ENCODE measurements at places on chromosomes 5 and 9.

- DNase-seq = no peak
Observed at GRCh38 chr5:174810796-174811195, 86.4 kb downstream of the MSX2 start.

DNA sequence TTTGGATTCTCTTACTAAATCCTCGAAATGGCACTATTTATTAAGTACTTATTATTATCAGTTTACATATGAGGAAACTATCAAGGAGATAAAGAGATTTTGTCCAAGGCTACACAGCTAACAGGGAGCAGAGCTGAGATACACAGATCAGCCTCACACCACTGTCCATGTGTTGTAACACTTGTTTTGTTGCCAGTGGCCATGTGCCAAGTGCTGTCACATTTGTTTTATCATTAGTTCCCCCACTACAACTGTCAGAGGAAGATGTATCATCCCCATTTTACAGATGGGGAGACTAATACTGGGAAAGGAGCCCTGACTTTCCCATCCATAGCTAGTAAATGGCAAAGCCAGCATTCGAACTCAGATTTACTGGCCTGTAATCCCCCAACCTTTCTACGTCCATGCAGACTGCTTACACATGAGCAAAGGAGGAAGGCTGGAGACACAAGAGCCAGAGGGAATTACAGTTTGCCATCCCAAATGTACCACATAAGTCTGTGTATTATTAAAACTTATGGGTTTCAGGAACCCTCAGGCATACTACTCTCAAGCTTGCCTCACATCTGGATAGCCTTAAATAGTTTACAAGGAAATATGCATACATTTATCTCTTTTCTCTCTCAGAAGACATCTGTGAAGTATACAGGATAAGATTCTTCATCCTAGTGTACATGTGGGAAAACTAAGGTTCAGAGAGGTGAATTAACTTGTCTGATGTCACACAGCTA, 25.1 kb downstream of the PAPPA start:
- no peak for DNase-seq

GRCh38 chr9:105087910-105088898, 156.2 kb upstream of the SLC44A1 start:
- DNase-seq = no peak

DNA sequence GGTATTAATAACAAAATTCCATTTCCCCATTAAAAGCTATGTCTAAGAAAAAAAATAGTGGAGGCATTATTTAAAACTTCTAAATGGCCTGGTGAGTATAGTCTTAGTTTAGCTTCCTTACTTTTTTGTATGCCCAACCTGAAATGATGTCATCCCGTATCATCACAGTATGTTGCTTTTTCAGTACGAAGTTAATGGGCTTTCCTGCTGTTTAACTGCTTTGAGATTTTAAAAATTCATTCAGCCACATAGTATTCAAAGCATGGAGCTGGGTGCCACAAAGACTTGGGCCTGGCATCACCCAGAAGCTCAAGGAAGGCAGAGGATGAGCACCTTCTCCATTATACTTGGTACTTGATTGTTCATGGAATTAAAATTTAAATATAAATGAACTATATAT, 7.4 kb downstream of the F2RL2 start:
- no peak for DNase-seq

- DNase-seq = no peak
Observed at GRCh38 chr9:95409650-95410426, 92.3 kb upstream of the FANCC start.

GRCh38 chr5:173670791-173671120, 54.3 kb upstream of the BOD1 start:
- no peak for DNase-seq

GRCh38 chr9:127159949-127160610, 37.6 kb upstream of the ANGPTL2 start:
- no peak for DNase-seq

DNA sequence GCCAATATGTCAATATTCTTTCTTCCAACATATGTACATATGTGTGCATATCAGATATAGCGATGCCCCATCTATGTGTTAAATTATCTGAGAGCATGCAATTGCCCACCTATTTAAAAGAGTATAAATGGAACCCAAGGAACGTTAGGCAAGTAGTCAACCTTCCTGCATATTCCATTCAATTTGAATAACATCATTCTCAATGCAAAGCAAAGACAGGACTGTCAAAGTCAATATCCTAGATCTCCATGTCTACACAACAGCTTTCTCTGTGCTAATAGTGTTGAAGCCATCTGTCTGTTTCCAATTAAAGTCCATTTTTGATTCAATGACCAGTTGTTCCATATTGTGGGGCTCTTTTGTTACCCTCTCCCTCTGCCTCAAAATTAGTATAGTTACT, 85.3 kb upstream of the COX7C start:
- DNase-seq = no peak

- DNase-seq = no peak
Observed at GRCh38 chr9:70135176-70135575, 91.5 kb downstream of the MAMDC2 start.

DNA sequence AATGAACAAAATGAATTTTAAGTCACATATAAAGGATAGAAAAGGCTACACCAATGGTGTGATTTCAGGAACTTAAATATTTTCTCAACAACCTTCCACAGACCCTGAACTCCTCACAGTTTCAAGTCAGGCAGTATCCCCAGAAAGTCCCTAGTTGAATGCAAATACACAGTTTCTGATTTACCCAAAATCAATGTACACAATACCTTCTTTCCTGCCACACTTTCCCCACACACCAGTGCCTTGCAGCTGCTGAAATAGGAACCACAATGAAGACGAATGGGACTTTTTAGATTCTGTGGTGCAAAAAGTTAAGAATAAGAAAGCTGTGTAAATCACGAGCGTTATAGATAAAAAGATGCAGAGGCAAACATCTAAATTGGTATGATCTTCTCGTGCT, 552.4 kb upstream of the MEF2C start:
- DNase-seq = no peak

GRCh38 chr5:181008136-181008535, 19.5 kb downstream of the BTNL3 start:
- no peak for DNase-seq

GRCh38 chr5:79225026-79225425, 10.9 kb upstream of the JMY start:
- DNase-seq = no peak

DNA sequence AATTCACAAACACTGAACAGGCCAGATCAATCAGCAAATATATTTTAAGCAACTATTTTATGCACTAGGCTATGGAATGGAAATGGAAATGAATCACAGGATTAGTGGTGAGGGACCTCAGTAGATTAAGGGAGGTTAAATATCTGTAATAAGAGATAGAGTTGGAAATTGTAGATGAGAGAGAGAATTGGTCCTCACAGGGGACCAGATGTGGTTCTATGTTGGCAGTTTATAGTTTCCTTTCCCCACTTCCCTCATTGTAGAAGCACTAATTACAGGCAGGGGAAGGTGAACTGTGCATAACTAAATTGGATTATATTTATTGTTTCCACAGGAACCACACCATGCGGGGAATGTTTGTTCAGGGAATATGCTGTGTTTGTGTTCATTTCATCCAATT, 496.2 kb downstream of the ARHGEF28 start:
- DNase-seq = no peak

- DNase-seq = no peak
Observed at GRCh38 chr9:78903581-78903980, 606.7 kb downstream of the PSAT1 start.

GRCh38 chr9:129320575-129321285, 142.7 kb upstream of the IER5L start:
- DNase-seq = no peak

- DNase-seq = no peak
Observed at GRCh38 chr9:133484671-133485437, 6.0 kb upstream of the SLC2A6 start.

DNA sequence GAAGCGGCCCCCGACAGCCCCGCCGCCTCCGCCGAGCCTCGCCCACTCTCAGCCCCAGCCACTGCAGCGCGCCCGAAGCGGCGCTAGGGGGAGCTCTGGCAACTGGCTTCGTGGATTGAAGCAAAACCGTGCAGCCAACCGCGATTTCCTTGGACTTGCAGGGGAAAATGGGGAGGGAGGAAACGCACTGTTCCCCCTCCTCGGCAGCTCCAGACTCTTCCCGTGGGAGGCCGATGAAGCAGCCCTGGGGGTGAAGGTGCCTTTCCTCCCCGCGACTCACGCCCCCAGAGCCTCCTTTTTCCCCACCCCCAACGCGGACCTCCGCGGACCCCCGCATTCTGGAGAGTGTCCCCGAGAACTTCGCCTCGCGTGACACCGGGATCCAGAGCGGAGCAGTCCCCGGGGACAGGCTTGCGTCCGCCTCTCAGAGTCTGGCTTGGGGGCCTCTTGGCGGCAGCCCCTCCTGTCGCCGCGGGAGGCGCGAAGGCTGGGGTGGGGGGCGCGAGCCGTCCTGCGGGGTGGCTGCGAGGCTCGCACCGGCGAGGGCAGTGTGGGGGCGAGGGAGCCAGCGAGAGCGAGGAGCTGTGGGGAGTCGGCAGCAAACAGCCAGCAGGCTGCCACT, 3.8 kb downstream of the IER5L start:
- DNase-seq = peak; percentile 52

GRCh38 chr5:15116996-15117395, 245.4 kb upstream of the ANKH start:
- DNase-seq = no peak

- DNase-seq = no peak
Observed at GRCh38 chr5:141948812-141949211, 9.2 kb downstream of the PCDH12 start.

DNA sequence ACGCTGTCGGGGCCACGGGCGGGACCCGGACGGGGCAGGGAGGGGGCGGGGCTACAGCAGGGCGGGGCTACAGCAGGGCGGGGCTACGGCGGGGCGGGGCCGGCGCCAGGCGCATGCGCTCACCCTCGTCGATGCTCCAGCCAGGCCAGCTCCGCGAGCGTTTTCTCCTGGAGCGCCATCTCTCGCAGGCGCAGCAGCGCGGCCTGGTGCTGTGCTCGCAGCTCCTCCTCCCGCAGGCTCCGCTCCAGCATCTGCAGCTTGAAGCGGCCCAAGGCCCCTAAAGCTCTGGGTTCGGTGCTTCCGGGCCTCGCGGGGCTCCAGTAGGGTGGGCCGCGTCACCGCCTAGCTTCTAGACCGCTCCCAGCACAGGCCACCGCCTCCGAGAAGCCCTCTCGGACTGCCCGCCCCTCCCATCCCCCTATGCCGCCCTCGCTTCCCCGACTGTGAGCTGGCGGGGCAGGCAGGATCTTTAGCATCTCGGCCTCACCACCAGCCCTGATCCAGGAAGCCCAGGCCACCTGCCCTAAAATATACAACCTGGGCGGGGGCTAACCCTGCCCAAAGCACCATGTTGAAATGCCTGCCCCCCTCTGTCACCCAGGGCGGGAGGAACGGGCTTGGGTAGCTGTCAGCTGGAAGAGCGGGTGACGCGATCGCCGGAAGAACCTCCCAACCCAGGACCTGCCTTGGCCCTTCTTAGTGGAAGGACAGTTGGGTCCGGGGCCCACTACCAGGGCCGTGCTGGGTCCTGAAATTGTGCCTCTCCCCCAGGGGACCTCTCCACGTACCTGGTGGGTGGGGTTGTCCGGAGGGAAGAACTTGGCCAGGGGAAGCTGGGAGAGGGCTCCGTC, 21.9 kb upstream of the QSOX2 start:
- peak; percentile 80 for DNase-seq

DNA sequence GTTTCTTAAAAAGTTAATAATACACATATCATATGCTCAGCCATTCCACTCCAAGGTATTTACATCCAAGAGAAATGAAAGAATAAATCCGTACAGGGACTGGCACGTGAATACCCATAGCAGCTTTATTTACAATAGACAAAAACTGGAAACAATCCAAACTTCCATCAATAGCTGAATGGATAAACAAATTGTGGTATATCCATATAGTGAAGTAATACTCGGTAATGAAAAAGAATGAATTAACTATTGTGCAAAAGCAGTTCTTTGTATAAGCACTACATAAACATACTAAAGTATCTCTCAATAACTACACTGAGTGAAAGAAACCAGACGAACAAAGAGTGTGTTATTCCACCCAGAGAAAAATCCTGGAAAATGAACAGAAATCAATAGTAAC, 17.6 kb downstream of the COL23A1 start:
- no peak for DNase-seq

GRCh38 chr5:8752595-8752994, 793.3 kb downstream of the SEMA5A start:
- no peak for DNase-seq

DNA sequence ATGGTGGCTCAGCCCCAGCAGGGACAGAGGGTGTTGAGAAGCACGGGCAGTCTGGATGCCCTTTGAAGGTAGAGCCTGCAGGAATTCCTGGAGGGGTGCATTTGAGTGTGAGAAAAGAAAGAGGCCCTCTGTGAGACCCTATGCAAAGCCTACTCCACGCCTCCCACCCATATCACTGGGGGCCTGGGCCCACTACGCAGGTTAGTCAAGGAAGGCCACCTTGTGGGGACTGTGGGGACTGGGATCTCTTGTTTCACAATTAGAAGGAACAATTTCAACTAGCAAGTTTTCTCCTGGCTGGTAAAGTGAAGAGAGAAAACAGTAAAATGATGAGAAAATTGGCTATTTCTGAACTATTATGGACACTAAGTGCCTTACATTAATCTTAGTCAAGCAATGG, 486.2 kb upstream of the DAP start:
- DNase-seq = no peak

GRCh38 chr5:147989239-147989638, 74.5 kb upstream of the SPINK5 start:
- DNase-seq = no peak

DNA sequence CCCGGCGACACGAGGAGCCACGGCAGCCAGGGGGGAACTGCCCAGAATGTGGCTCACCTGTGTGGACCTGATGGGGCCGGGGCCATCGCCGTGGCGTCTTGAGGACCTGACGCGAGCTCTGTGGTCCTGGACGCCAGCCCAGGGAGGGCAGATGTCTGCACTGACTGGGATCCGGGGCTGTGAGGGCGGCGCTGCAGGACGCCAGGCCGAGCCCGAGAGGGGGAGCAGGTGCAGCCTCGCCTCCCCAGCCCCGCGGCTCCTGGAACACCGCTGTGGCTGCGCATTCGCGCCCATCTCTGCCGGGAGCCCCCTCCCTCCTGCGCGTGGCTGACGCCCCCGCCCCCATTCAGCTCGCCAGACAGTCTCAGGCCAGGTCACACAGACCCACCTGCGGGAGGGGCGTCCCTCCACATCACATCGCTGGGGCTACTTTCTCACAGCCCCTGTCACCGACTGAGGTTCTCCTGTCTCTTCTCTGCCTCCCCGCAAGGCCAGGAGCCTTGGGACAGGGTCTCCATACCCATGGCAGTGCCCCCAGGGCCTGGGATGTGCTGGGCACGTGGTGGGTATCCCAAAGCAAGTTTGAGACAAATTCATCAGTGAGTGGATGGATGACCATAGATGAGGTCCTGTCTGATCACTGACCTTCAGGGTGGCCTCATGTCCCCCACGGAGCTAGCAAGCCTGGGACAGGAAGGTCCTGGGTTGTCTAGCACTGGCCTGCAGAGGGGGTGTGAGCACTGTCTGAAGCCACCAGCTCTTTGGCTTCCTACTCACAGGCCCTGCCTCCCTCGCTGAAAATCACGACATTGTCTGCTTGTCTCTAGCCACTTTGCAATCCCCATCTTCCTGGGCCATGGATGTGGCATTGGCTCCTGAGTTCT, 47.3 kb downstream of the RASGEF1C start:
- DNase-seq = no peak

GRCh38 chr9:31394015-31394473, 990.4 kb upstream of the ACO1 start:
- no peak for DNase-seq
